ENCODE measurements at places on chromosomes 7 and 10. TPM values are rescaled to one million over a fixed set of nuclear protein-coding genes. Genes with fewer than 3 reads are reported as not detected.

The RPEL1 gene
- total RNA-seq = not detected

The CDHR1 gene
- total RNA-seq = not detected

The ANKRD22 gene
- not detected for total RNA-seq

DNA sequence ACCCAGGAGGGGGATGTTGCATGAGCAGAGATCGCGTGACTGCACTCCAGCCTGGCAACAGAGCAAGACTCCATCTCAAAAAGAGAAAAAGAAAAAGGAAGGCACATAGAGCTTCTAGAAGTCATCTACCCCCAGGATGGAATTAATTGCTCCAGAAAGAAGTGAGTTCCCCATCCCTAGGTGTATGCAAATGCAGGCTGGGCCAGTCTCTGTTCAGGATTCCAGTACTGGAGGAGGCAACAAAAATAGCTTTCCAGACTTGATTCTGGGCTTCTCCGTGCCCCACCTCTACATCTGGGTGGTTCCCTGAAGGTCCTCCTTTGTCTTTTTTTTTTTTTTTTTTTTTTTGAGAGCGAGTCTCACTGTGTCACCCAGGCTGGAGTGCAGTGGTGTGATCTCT, 28.6 kb downstream of the CASTOR2 start:
- H3K4me1 ChIP-seq = peaks cover 7% of the 10 kb centered on the region
- no peaks in the 10 kb centered on the region for H3K36me3 ChIP-seq
- H3K4me3 ChIP-seq = no peak overlapping the region
- H3K27me3 ChIP-seq = no peaks in the 10 kb centered on the region
- DNase-seq = no peak
- H3K27ac ChIP-seq = no peak overlapping the region

- H3K27ac ChIP-seq = no peak overlapping the region
- no peak overlapping the region for H3K4me3 ChIP-seq
- H3K36me3 ChIP-seq = no peaks in the 10 kb centered on the region
- no peaks in the 10 kb centered on the region for H3K27me3 ChIP-seq
- H3K4me1 ChIP-seq = no peaks in the 10 kb centered on the region
Measured at GRCh38 chr7:158458096-158458495, 129.5 kb downstream of the PTPRN2 start.

The CTAGE4 gene
- 5.8 TPM for total RNA-seq

The TEX47 gene
- total RNA-seq = not detected

DNA sequence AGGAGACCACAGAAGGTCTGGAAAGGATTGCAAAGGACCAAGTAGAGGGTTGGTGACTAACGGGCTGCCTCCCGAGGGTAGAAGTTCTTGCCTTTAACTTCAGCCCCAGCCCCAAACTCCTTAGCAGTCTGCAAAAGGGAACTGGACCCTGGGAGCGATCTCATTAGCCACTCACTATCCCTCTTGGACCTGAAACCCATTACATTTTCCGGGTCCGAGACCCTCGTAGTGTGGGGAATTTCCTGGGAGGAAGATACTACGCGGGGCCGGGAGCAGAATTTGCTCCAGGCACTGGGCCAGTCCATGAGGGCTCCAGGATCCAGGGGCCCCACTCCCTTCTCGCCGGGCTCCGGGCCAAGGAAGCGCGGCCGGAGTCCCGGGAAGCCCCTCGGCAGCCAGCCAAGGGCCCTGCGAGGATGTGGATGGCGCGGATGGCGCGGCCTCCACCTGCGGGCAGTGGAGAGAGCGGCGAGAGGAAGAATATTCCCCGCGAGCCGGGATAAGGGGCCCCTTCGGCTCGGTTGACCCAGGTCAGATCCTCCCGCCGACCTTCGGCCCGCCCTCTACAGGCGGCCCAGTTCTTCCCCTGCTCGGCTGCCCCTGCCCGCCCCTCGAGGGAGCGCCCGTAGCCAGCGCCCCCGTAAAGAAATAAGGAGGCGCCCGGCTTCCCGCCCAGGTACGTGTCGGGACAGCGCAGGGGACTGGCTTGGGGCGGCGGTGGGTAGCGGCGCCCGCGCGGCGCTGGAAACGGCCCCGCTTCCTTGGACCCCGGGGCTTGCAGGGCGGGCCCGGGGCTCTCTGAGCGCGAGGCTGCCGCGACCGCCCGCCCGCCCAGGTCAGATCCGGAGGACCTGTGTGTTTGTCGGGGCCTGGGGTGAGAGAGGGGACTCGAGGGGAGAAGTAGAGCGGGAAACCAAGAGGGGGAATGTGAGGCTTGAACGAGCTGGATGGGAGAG, at the start of gene MYO3A:
Gene MYO3A (plus strand): TSS at position 577 of the 956 bp plus-strand sequence. CDS start 17,882 bp downstream, outside the sequence.
- H3K4me3 ChIP-seq = peak within 1 kb of the TSS; percentile 71
- no peaks in the 10 kb centered on the region for H3K36me3 ChIP-seq
- H3K27me3 ChIP-seq = no peaks in the 10 kb centered on the region
- no peaks in the 10 kb centered on the region for H3K4me1 ChIP-seq
- DNase-seq = no peak

DNA sequence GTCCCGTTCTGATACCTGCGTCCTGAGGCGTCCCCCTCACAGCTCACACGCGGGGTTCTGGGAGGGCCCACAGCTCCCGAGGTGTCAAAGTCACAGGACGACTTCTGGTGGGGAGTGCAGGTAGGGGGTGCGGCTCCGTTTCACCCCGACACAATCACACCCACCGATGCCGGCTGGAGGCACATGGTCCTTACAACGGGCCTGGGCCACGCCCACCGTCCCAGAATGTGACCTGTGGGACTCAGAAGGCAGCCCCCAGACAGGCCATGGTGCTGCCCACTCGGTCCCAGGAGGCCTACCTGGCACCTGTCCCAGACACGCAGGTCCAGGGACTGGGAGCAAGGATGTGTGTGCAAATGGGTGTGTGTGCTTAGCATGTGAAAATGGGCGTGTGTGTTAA, 86.0 kb downstream of the UNCX start:
- no peaks in the 10 kb centered on the region for H3K27me3 ChIP-seq
- no peak overlapping the region for H3K4me3 ChIP-seq
- H3K36me3 ChIP-seq = no peaks in the 10 kb centered on the region
- no peak for DNase-seq
- H3K27ac ChIP-seq = no peak overlapping the region
- no peaks in the 10 kb centered on the region for H3K4me1 ChIP-seq

GRCh38 chr10:55305285-55305684, 504.3 kb upstream of the PCDH15 start:
- no peaks in the 10 kb centered on the region for H3K27me3 ChIP-seq
- no peaks in the 10 kb centered on the region for H3K4me1 ChIP-seq
- DNase-seq = no peak

DNA sequence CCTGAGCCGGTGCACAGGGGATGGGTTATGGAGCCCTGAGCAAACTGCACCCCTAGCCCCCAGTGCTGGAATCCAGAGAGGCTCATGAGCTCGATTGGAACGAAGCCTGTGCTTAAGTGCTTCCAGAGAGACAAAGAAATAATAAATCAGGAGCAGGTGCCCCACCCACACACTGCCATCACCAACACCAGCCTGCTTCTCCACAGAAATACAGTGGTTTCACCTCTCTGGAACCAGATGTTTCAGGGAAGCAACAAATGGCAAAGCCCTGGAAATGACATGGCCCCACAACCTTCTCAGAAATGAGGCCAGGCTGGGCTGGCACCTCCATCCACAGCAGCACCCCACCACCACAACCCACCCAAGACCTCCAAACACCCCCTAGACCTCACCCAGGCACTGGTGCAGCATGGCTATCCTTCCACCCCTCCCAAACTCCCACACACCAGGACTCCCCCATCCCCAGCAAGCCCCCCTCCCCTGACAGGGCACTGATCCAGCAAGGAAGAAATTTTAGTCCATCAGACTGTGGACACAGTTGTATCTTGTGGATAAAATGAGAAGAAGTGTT, 4.1 kb upstream of the SLC18A3 start:
- peaks cover 18% of the 10 kb centered on the region for H3K4me1 ChIP-seq
- H3K27me3 ChIP-seq = peaks cover 5% of the 10 kb centered on the region
- no peak for DNase-seq
- H3K4me3 ChIP-seq = no peak overlapping the region
- H3K36me3 ChIP-seq = no peaks in the 10 kb centered on the region
- H3K27ac ChIP-seq = no peak overlapping the region

DNA sequence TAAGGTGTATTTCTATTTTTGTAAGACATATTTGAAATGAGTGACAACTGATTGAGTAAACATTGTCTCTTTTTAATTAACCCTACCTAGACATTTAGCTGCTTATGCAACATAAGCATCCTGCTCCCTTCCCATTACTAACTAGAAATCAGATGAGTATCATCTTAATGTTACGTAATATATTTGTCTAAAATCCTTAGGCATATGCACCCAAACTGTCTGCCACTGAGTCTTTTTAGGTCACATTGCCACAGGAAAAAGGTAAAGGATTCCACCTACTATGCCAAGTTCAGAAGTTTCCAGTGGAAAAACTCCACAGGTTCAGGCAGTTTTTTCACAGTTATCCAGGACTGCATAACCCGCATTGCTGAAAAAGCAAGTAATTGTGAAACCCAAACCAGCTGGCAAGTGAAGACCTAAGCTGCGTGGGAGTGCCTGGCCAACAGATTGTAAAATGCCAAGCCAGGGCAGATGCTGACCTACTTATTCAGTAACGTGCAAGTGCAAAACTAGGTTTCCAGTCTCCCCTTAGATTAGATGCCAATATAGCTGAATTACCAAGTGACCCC, 983.7 kb downstream of the GATA3 start:
- no peak overlapping the region for H3K4me3 ChIP-seq
- H3K4me1 ChIP-seq = no peaks in the 10 kb centered on the region
- no peak for DNase-seq
- no peaks in the 10 kb centered on the region for H3K36me3 ChIP-seq
- no peak overlapping the region for H3K27ac ChIP-seq
- H3K27me3 ChIP-seq = no peaks in the 10 kb centered on the region

DNA sequence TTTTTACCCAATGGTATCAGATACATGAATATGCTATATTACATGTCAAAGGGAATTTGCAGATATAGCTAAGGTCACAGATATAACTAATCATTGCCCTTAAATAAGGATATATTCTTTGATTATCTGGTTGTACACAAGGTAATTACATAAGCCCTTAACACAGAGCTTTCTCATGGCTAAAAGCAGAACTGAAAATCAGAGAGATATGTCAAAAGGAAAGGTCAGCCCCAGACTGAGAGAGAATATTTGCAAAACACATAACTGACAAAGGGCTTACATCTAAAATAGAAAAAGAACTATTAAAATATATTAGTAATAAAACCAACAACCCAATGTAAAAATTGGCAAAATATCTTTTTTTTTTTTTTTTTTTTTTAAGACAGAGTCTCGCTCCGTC, 1029.5 kb upstream of the LRRN3 start:
- H3K36me3 ChIP-seq = no peaks in the 10 kb centered on the region
- H3K27me3 ChIP-seq = no peaks in the 10 kb centered on the region
- H3K27ac ChIP-seq = no peak overlapping the region
- DNase-seq = no peak
- no peak overlapping the region for H3K4me3 ChIP-seq

DNA sequence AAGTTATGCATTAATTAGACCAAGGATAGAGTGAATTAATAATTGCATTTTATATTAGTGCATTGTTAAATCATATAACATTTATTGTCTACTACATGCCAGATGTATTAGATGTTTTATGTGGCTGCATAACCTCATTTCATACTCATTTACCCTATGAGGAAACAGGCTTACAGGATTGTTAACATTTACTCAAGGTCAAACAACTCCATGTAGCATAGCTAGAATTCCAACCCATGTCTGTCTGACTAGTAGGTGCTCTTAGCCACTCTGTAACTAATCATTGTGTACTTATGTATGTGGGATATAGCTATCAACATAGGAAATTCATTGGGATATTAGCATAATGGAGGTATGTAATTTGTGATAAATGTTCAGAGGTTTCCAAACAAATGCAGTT, 46.3 kb downstream of the PHYHIPL start:
- no peak overlapping the region for H3K4me3 ChIP-seq
- H3K27ac ChIP-seq = no peak overlapping the region
- no peaks in the 10 kb centered on the region for H3K27me3 ChIP-seq
- DNase-seq = no peak

The GPR15LG gene
- total RNA-seq = not detected

The PDAP1 gene
- 87.5 TPM for total RNA-seq
